Adipocyte (in vitro differentiated cells): ENCODE measurements at places on chromosomes 6 and 20.

DNA sequence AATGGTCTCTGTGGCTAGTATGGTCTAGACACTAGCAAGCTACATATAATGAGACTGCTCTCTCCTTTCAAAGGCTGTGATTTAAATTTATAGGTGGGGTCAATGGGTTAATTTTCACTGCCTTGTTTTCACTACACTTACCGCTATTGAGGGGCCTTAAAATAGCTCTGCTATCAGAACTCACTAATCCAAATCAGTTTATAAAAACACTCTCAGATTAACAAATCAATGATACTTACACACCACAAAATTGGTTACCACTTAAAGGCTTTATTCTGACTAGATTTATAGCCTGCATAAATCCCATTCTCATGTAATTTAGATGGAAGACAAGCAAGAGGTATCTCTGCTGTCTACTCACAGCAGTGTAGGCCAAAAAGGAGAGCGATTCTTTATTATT lies 313.0 kb upstream of the AGPAT4 start:
- no peak for DNase-seq

- DNase-seq: no peak
Observed at GRCh38 chr6:14023855-14024254, 93.7 kb upstream of the CD83 start.

- peak; percentile 73 for DNase-seq
Observed at GRCh38 chr6:105988321-105988720, 97.8 kb upstream of the PRDM1 start.

GRCh38 chr6:14499309-14499708 lies 381.7 kb downstream of the CD83 start:
- DNase-seq: no peak

- no peak for DNase-seq
Observed at GRCh38 chr20:62897666-62898065, 28.6 kb downstream of the DIDO1 start.

GRCh38 chr20:19992996-19993908 lies 23.9 kb upstream of the NAA20 start:
- DNase-seq: peak; percentile 86

- DNase-seq: no peak
Observed at GRCh38 chr6:95244751-95245150, 332.6 kb upstream of the MANEA start.

DNA sequence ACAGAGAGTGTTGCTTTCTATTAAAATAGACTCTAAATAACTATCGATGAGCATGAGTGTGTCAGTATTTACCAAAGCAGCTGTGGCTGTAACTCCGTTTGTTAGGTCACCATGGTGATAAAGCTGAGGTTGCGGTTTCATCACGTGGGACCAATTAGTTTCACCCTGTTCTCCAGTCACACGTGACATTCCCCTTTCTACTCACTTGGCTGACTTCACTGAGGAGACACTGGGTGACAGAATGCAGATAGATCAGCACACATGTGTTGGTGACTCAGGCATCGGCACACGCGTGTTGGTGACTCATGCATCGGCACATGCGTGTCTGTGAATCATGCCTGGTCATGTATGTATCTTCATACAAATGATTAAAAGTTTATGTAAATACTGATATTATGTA lies 285.4 kb downstream of the THBS2 start:
- peak; percentile 68 for DNase-seq

DNA sequence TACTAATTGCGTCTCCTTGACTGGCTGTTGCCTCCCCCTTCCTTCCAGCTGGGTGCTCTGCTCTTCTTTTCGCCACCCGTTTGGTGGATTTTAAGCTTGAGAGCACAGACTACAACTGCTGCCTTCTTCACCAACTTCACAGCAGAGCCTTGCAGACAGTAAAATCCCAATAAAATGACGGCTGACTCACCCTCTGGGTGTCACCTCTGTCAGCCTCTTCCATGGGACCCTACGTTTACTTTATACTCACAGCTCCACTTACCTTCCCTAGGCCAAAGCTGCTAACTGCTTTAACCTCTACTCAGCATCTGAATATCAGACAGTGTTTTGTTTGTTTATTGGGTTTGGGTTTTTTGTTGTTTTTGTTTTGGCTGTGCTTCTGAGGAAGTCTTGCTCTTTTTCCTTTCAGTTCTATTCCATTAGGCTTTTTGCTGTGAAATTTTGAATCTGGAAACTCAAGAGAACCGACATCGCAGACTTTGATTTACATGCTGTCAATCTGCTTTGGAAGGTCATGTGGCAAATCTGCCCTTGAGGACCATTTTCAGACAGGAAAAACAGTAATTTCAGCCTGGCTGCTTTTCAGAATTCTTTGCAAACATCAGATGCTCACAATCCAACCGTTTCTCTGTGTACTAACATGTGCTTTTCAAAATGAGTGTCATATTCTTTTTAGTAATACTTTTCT lies 2.4 kb downstream of the AGPAT4 start:
- DNase-seq: peak; percentile 11

- DNase-seq: no peak
Observed at GRCh38 chr20:32352121-32352720, 5.9 kb upstream of the ASXL1 start.

DNA sequence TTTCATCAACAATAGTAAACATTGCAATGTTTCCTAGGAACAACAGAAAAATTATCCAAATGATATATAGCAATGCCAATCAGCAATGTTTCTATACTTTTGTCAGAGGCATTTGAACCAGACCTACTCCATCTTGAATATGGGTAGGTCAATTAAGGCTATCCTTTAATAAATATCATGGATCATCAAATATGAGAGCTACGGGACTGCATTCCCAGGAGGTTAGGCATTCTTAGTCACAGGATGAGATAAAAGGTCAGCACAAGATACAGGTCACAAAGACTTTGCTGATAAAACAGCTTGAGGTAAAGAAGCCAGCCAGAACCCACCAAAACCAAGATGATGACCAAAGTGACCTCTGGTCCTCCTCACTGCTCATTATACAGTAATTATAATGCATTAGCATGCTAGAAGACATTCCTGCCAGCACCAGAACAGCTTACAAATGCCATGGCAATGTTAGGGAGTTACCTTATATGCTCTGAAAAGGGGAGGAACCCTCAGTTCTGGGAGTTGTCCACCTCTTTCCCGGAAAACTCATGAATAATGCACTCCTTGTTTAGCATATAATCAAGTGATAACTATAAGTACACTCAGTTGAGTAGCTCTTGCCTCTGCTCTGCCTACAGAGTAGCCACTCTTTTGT lies 8.6 kb upstream of the SERPINB6 start:
- no peak for DNase-seq

GRCh38 chr6:106360410-106360988 lies at the start of gene CRYBG1:
Gene CRYBG1 (plus strand): TSS chr6:106360717. CDS start chr6:106360909, 192 bp downstream.
- DNase-seq: peak; percentile 53

- DNase-seq: peak; percentile 62
Observed at GRCh38 chr6:22363714-22364239, 66.9 kb upstream of the PRL start.

- DNase-seq: no peak
Observed at GRCh38 chr6:125432963-125433362, 131.2 kb upstream of the HDDC2 start.

DNA sequence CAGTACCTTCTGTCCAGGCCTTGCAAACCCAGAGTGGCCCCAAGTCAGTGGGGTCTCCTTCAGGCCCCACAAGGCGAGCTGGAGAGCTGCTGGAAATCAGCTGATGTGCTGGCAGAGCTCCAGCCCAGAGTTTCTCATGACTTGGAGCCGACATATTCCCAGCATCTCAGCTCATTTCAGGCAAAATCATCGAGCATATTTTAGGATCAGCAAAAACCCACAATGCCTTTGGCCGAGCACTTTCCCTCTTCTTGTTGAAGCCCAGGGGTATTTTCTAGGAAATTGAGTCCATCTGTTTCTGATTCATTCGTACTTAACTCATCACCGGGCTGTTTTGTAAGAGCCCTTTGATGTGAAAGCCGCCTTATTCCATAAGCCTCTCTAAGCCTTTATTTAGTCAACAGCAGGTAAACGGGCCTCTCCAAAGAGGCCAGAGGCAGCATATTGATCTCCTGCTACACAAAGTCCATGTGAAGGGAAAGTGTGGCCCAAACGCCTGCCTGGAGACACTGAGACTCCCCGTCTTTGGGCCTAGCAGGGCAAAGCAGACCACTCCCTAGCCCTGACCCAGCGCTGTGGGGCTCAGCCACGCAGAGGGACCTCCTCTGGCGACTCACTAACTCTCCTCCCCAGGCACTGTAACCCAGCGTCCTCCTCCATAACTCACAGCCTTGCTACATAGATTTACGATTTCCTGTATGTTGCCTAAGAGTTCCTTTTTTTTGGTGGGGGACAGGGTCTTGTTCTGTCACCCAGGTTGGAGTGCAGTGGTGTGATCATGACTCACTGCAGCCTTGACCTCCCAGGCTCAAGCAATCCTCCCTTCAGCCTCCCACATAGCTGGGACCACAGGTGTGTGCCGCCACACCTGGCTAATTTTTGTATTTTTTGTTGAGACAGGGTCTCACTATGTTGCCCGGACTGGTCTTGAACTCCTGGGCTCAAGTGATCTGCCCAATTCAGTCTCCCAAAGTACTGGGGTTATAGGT lies 12.1 kb upstream of the C20orf203 start:
- DNase-seq: peak; percentile 96

DNA sequence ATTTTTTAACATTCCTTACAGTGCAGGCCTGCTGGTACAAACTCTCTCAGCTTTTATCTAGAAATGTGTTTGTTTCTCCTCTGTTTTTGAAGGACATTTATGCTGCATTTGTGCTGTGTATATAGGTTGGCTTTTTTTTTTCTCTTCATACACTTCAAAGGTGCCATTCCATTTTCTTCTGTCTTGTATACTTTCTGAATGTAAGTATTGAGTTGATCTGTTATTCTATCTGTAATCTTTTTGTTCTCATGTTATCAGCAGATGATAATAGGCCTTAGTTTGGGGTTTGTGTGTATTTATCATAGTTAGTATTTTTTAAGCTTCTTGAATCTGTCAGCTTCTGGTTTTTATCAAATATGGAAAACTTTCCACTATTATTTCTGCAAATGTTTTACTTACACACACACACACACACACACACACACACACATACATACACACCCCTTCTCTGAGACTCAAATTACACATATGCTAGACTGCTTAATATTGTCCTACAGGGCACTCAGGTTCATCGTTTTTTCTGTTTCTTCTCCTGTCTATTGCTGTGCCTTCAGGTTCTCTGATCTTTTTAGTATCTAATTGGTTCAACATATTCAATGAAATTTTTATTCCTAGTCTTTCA lies 74.6 kb downstream of the RPP40 start:
- peak; percentile 21 for DNase-seq

DNA sequence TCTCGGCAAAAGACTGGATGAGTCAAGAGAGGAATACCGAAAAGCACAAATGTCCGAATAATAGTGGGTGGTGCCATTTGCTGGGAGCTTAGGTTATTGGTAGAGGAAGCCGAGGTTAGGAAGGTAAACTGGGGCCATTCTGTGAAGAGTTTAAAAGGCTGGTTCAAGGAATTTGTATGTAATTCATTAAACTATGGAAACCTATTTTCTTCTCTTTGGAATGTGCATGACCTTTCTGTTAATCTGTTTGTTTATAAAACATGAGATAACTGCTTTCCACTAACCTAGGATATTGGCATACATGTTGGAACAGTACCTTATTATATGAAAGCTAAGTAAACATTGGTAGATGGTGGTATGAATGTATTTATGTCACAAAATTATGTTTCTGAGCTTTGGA lies 71.8 kb downstream of the LCA5 start:
- no peak for DNase-seq

DNA sequence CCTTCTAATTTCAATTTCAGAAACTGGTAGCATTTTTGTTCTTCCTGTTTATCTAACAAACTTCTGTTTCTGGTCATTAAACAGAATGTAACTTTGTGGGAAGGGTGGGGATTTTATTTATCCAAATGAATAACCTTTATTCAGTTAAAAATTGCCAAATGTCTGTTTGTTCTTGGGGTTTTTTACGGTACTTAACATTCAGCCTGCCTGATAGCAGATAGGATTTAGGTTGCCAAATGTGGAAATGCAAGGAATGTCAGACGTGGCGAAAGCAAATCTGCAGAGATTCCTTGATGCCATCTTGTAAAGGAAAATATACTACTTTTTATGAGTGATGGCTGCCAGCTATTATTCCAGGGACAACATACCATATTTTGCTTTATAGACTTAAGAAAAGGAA lies 95.7 kb downstream of the LYRM2 start:
- peak; percentile 27 for DNase-seq

DNA sequence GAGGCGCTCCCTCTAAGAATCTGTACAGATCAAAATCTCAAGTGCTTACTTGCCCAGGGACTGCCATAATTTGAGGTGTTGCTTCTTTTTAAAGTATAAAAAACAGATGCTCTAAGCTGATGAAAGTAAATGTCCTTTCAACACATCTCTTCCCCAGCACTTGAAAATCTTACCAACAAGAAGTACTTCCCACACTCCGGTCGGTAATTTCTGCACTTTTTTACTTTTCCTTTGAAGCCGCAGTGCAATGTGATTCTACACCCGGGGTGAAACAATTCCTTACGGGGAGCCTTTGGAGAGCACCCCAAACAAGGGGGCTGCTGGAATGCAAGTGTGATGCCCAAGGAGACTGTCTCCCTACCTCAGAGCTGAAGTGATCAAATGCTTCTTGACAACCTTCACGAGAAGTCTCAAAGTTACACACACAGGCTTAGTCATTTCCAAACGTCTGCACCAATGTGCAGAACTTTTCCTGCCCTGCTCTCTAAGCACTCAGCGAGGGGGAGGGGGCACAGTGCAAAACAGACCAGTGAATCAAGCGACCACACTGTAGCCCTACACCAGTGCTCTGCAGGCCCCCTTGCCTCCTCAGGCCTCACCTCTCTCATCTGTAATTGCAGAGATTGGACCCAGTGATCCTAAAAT lies 56.7 kb downstream of the ATXN1 start:
- DNase-seq: no peak

DNA sequence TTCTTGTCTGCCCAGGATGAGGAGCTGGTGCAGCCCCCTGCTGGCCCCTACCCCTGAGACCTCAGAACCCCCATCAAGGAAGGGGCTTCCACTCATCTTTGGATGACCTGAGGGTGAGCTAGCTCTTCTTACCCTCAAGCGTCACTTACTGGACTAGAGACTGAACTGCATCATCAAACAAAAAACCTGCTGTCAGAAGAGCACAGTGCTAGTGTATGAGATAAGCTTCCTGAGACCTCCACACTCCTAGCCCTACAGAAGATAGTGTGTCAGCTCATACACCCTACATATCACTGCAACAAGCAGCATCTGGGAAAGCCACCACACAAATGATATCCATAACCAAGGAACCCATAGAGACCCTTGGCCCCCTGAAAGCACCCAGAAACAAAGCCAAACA lies 15.0 kb downstream of the SLC22A16 start:
- no peak for DNase-seq

DNA sequence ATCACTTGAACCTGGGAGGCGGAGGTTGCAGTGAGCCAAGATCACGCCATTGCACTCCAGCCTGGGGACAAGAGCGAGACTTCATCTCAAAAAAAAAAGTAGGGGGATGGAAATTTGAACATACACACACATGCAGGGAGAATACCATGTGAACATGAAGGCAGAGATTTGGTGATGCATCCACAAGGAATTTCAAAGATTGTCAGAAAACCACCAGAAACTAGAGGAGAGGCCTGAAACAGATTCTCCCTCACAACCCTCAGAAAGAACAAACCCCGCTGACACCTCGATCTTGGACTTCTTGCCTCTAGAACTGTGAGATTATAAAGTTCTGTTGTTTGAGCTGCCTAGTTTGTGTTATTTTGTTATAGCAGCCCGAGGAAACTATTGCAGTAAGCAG lies 125.5 kb downstream of the GPX5 start:
- DNase-seq: no peak

GRCh38 chr6:136873748-136874147 lies 48.4 kb upstream of the SLC35D3 start:
- peak; percentile 16 for DNase-seq
